Lung (tissue), 17 donors: ENCODE measurements at places on chromosomes 7 and 10.

DNA sequence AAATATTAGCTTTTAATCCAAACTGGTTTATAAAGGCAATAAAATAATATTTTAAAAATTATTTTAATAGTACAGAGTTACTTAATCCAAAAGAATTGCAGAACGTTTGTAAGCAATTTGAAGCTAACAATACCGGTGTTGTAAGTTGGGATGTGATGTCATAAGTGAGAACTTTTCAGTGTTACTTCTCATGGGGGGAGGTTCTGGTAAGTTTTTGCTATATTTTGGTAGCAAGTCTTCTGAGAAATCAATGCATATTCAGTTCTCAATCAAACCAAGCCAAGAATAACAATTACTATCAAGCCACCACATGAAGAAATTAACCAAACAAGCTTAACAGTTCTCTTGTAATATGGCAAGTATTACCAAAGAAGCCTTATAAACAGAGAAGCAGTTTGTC lies 147.1 kb upstream of the ASAH2 start:
- H3K4me1 ChIP-seq: peaks cover 26% of the 10 kb centered on the region
- DNase-seq: no peak
- no peaks in the 10 kb centered on the region for H3K27me3 ChIP-seq
- H3K4me3 ChIP-seq: no peak overlapping the region
- no peak overlapping the region for H3K27ac ChIP-seq

DNA sequence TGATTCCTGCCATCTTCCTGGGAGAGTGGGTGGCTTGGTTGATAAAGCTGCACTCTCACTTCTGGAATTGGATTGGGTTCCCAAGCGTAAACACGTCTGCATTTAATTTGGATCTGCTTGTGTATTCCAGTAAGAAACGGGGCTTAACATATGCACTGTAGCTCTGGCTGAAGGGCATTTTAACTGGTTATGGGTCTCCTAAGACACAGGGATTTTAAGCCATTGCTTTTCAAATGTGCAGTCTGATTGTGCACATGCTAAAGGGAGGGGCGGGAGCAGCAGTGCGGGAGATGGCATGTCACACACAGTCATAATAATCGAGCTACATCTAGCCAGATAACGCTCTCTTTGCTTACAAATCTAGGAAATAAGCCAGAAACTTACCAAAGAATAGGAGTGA lies 247.3 kb upstream of the LYZL1 start:
- H3K27me3 ChIP-seq: no peaks in the 10 kb centered on the region
- DNase-seq: peak; percentile 54
- peaks cover 31% of the 10 kb centered on the region for H3K4me1 ChIP-seq

DNA sequence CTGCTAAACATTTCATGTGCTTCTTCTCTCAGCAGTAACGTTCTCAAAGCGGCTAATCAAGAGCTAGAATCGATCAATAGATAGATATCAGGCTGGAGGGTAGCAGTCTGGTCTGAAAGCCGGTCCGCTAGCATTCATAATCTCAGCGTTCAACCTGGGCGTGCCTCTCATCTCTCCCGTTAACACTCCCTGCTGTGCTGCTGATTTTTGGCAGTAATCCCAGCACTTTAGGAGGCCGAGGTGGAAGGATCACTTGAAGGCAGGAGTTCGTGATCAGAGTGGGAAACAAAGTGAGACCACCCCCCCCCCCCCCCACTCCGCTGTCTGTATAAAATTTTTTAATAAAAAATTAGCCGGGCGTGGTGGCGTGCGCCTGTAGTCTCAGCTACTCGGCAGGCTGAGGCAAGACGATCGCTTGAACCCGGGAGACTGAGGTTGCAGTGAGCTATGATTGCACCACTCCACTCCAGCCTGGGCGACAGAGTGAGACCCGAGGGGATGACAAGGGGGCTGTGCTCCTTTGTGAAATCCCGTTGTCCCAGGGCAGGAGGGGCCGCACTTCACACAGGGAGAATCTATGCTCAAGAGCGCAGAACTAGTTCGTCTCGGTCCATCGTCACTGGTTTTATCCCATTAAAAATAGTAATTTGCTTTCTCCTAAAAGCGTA lies 624 bp upstream of the CEP55 start:
- H3K36me3 ChIP-seq: no peaks in the 10 kb centered on the region
- DNase-seq: peak; percentile 67
- no peaks in the 10 kb centered on the region for H3K27me3 ChIP-seq
- no peak overlapping the region for H3K27ac ChIP-seq
- peaks cover 3% of the 10 kb centered on the region for H3K4me1 ChIP-seq

GRCh38 chr7:131556909-131557651 lies 652 bp upstream of the PODXL start:
- peak overlapping the region; percentile 81 for H3K27ac ChIP-seq
- peak overlapping the region; percentile 43 for H3K4me3 ChIP-seq
- H3K36me3 ChIP-seq: no peaks in the 10 kb centered on the region
- peaks cover 23% of the 10 kb centered on the region for H3K27me3 ChIP-seq
- peaks cover 10% of the 10 kb centered on the region for H3K4me1 ChIP-seq

- DNase-seq: peak; percentile 56
- peak within 1 kb of the TSS; percentile 51 for H3K4me3 ChIP-seq
- H3K4me1 ChIP-seq: peaks cover 3% of the 10 kb centered on the region
- H3K27me3 ChIP-seq: peaks cover 20% of the 10 kb centered on the region
Observed at GRCh38 chr10:6579904-6580278, at the start of gene PRKCQ. Gene PRKCQ (minus strand): TSS chr10:6580276. CDS start chr10:6515135, 65,141 bp downstream.

DNA sequence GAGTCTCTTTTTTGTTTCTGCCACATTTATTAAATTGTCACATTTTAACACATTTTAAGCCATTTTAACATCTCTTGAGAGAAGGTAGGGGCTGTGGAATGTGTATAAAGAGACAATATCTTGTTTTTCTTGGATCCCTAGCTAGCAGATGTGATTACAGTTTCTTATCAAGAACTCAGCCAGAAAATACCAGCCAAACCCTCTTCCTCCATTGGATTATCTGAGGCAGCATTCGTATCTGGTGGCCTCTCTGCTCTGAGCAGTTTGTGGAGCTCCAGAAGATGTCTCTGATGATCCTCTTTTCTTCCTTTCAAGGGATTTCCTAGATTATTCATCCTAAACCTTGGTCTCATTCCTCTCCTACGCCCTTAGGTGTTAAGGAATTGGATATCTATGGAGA lies 35.3 kb upstream of the PFKFB3 start:
- no peaks in the 10 kb centered on the region for H3K27me3 ChIP-seq
- no peak overlapping the region for H3K4me3 ChIP-seq
- H3K4me1 ChIP-seq: peaks cover 8% of the 10 kb centered on the region
- H3K36me3 ChIP-seq: peaks cover 6% of the 10 kb centered on the region
- no peak overlapping the region for H3K27ac ChIP-seq
- no peak for DNase-seq

GRCh38 chr7:106583100-106583499 lies 77.9 kb downstream of the CCDC71L start:
- DNase-seq: no peak
- no peak overlapping the region for H3K27ac ChIP-seq
- H3K4me1 ChIP-seq: no peaks in the 10 kb centered on the region
- H3K4me3 ChIP-seq: no peak overlapping the region
- no peaks in the 10 kb centered on the region for H3K36me3 ChIP-seq

DNA sequence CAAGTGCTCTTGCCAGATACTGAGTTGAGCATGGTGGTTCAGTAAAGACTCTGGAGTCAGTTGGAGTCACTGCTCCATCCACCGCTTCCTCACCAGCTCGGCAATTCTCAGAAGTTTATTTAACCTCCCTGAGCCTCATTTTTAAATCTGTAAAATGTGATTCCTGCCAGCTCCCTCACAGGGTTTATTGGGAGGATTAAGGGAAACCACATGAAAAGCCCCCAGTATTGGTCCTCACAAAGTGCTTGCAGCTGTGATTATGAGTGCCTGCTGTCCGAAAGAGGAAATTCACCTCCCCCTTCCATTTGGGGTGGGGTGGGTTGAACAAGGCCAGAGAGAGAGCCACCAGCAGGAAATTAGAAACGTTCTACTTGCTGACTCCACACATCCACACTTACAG lies 99.0 kb downstream of the AOAH start:
- no peak overlapping the region for H3K27ac ChIP-seq
- no peak overlapping the region for H3K4me3 ChIP-seq
- H3K27me3 ChIP-seq: no peaks in the 10 kb centered on the region
- peak; percentile 24 for DNase-seq
- no peaks in the 10 kb centered on the region for H3K36me3 ChIP-seq
- no peaks in the 10 kb centered on the region for H3K4me1 ChIP-seq

DNA sequence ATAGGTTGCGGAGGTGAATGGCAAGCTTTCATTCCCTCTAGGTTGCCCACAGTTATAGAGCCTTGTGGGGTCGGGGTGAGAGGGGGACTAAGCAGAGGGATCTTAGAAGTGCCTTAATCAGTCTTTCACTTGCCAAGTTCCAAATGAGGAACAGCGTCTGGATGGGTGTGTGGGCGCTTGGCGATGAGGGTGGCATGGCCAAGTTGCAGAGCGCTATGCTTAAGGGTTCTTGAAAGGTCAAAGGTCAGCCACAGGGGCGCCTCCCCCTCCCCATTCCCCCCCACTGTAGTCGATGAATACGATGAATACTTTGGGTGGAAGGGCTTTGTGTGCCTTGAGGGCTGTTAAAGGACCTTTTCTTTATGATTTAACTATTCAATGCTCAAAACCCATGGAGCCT lies 185.0 kb downstream of the TCF7L2 start:
- H3K27me3 ChIP-seq: no peaks in the 10 kb centered on the region
- H3K27ac ChIP-seq: no peak overlapping the region
- H3K4me3 ChIP-seq: no peak overlapping the region
- no peak for DNase-seq
- H3K36me3 ChIP-seq: no peaks in the 10 kb centered on the region
- peaks cover 22% of the 10 kb centered on the region for H3K4me1 ChIP-seq

DNA sequence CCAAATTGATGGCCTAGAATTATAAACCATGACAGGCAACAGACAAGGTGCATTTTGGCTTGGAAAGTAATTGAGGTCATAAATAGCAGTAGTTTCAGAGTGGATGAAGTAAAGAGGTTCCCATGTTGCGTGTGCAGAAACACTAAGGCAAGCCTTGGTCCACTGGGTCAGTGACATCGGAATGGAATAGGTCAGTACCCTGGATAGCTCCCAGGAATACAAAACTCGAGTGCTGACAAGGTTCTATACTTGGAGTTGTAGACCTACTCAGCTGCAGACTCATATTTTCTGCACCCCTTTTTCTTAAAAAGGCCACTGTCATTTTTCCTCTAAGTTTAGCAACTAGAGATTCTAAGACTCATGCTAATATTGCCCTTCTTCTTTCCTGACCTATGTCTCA lies 132.8 kb downstream of the DYNC1I1 start:
- H3K4me3 ChIP-seq: no peak overlapping the region
- no peaks in the 10 kb centered on the region for H3K4me1 ChIP-seq
- no peak for DNase-seq
- peaks cover 5% of the 10 kb centered on the region for H3K27me3 ChIP-seq

DNA sequence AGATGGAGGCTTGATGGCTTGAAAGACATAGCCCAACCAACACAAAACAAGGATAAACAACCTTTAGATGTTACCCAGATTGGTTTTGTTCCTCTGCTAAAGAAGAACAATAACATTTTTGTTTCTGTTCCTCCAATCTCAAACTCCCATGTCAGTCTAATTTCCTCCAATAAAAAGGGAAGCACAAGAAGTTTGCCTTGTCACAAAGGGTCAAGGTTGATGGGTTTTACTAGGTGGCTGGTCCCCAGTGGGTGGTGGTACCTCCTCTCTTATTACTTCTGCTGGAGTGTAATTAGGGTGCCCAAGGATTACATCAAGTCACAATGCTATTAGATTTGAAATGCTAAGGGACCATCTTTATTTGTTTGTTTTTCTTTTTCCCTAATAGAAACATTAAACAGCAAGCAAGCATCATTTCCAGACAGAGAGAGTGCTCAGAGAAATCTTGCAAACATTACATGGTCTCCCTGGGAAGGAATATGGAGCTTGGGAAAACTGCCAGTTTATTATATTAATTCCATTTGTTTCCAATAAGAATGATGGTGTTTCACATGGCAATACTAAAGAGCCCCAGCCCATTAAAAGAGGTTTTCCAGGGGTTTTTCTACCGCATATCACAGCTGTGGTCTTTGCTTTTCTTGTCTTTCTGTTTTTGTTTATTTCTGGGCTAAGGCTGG lies 78.3 kb upstream of the AOAH start:
- no peaks in the 10 kb centered on the region for H3K4me1 ChIP-seq
- H3K4me3 ChIP-seq: no peak overlapping the region
- no peaks in the 10 kb centered on the region for H3K27me3 ChIP-seq
- no peaks in the 10 kb centered on the region for H3K36me3 ChIP-seq
- H3K27ac ChIP-seq: no peak overlapping the region

- no peak for DNase-seq
- H3K27ac ChIP-seq: no peak overlapping the region
- no peaks in the 10 kb centered on the region for H3K27me3 ChIP-seq
- peaks cover 2% of the 10 kb centered on the region for H3K4me1 ChIP-seq
- H3K4me3 ChIP-seq: no peak overlapping the region
- H3K36me3 ChIP-seq: no peaks in the 10 kb centered on the region
Observed at GRCh38 chr7:115477193-115477651, 553.3 kb downstream of the TFEC start.

DNA sequence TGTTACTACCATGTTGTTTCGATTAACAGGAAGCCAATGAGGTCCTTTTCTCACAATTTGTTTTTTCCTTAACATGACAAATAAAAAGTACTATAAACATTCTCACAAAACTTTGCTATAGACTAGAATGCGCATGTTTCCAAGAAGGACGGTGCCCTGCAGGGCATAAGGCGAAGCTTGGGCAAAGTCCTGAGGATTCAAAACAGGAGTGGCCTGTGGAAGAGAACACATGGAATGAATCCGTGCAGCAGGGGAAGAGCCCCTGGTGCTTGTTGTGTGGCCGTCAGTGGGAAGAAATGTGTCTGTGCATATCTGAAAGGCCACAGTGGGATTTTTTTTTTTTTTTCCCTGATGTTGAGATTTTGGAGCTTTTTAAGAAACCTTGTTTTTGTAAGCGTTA lies 67.6 kb downstream of the ITGA8 start:
- H3K36me3 ChIP-seq: peaks cover 19% of the 10 kb centered on the region
- no peak overlapping the region for H3K27ac ChIP-seq
- peaks cover 5% of the 10 kb centered on the region for H3K4me1 ChIP-seq
- no peak for DNase-seq
- H3K4me3 ChIP-seq: no peak overlapping the region
- H3K27me3 ChIP-seq: no peaks in the 10 kb centered on the region

DNA sequence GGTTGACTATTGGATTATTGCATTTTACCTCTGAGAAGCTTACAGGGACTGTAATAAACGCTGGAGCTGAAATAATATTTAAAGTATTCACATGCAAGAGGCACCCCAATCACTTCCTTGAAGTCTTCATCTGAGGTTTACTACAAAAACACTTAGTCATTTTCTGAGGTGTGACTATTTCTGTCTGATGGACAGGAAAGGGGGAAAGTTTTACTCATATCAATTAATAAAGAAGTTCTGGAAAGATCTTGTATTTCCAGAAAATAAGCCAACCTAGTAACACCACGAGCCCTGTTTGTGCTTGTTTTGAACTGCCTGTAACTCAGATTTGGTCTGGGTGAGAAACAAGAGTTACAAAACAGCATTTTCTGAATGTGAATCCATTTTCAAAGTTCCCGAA lies 63.9 kb upstream of the PRKCQ start:
- H3K4me3 ChIP-seq: no peak overlapping the region
- no peak for DNase-seq
- no peaks in the 10 kb centered on the region for H3K36me3 ChIP-seq
- H3K27me3 ChIP-seq: no peaks in the 10 kb centered on the region
- no peak overlapping the region for H3K27ac ChIP-seq

GRCh38 chr7:36906956-36907635 lies 182.8 kb upstream of the AOAH start:
- no peak for DNase-seq
- H3K27me3 ChIP-seq: no peaks in the 10 kb centered on the region
- no peaks in the 10 kb centered on the region for H3K36me3 ChIP-seq
